ENCODE measurements at places on chromosomes 11 and 22. TPM values are rescaled to one million over a fixed set of nuclear protein-coding genes. Genes with fewer than 3 reads are reported as not detected.

The ANKRD13D gene
- 15.7 TPM for total RNA-seq

The CHST1 gene
- total RNA-seq: 1.7 TPM

The ST14 gene
- total RNA-seq: 32.7 TPM

The SLC22A25 gene
- not detected for total RNA-seq

The DDI1 gene
- total RNA-seq: not detected

The HTR3B gene
- not detected for total RNA-seq

The IZUMO1R gene
- not detected for total RNA-seq

The ATP6V1E1 gene
- 74.5 TPM for total RNA-seq

The FADS1 gene
- 103 TPM for total RNA-seq

The NLRP14 gene
- 0.10 TPM for total RNA-seq

The ELMOD1 gene
- total RNA-seq: 1.2 TPM

The F2 gene
- total RNA-seq: not detected

The MUC5B gene
- total RNA-seq: not detected

The GGT5 gene
- total RNA-seq: not detected

The OR8G1 gene
- total RNA-seq: not detected
